SHP77 treated with DMSO at 0.1 percent for 48 hours (cell line): ENCODE measurements at places on chromosomes 4 and X.

- no peak for DNase-seq
These were observed 105.6 kb upstream of the AP1S2 start for GRCh38 chrX:15960237-15960636.

GRCh38 chr4:5474756-5475155, 233.6 kb downstream of the EVC2 start:
- no peak for DNase-seq

DNA sequence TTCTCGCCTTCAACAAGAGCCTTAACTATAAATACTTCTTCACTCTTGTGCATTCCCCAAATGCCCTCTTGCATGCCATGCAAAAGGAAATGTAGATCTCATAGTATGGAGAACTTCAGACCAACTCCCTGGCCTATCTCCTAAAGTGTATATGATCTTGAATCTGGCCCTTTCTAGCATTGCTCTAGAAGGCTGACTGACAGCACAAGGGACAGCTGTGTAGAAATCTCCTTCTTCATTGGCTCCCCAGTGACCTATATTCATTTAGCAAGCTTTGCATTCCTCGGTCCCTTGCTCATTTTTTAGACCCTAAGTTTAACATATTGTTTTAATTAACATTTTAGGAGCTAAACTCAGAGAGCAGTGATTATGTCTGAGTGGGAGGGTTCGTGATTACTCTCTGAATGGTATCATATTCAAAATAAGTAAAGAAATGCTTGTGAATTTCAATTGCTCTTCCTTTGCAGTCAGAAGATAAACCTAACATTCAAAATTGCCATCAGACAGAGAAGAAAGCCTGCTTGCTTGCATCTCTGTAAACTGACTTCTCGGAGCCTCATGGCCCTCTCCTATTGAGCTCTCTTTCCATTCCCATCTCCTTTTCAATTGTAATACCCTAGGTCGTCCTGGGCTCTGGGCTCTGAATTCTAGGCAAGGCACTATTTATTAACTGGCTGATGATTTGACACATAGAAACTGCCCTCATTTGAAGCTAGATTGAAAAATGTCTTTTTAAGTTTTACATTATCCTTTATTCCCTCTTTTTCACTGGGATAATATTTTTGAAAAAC, 120.3 kb upstream of the PRKG2 start:
- DNase-seq: no peak

DNA sequence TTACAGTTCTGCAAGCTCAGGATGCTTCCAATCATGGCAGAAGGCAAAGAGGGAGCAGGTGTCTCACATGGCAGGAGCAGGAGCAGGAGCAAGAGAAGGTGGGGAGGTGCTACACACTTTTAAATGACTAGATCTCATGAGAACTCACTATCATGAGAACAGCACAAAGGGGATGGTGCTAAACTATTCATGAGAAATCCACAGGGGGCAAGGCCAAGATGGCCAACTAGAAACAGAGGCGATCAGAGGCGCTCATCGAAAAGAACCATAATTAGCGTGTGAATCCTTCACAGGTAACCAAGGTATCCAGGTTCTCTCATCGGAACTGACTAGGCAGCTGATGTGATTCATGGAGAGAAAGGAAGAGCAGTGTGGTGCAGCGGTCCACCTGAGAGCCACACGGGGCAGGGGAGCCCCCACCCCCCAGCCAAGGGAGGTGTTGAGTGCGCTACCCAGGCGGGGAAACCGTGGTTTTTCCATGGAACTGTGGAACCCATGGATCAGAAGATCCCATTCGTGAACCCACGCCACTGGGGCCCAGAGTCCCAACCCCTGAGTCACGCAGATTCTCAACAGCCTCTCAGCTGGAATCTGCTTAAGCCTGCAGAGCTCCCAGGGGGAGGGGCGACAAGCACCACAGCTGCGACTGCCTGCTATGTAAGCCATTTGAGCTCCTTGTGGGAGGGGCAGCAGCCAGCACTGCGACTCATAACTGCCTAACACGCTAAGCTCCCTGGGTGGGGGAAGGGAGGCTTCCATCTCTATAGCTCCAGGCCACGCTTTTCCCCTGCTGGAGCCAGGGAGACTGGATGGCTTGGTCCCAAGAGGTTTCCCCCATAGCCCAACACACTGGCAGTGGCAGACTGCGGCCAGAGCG, 46.7 kb downstream of the FGF16 start:
- no peak for DNase-seq
